Neural progenitor cell (in vitro differentiated cells): ENCODE measurements at places on chromosomes 1 and 21. TPM values are rescaled to one million over a fixed set of nuclear protein-coding genes. Genes with fewer than 3 reads are reported as not detected.

GRCh38 chr1:226344441-226345259 is 35.7 kb upstream of the LIN9 start:
- no peak overlapping the region for H3K4me3 ChIP-seq
- H3K27ac ChIP-seq: no peak overlapping the region
- H3K36me3 ChIP-seq: no peaks in the 10 kb centered on the region

GRCh38 chr1:31694069-31694963 is 9.5 kb downstream of the COL16A1 start:
- H3K4me3 ChIP-seq: no peak overlapping the region
- no peak overlapping the region for H3K27ac ChIP-seq
- H3K4me1 ChIP-seq: peaks cover 5% of the 10 kb centered on the region
- peak; percentile 72 for DNase-seq
- no peaks in the 10 kb centered on the region for H3K36me3 ChIP-seq

DNA sequence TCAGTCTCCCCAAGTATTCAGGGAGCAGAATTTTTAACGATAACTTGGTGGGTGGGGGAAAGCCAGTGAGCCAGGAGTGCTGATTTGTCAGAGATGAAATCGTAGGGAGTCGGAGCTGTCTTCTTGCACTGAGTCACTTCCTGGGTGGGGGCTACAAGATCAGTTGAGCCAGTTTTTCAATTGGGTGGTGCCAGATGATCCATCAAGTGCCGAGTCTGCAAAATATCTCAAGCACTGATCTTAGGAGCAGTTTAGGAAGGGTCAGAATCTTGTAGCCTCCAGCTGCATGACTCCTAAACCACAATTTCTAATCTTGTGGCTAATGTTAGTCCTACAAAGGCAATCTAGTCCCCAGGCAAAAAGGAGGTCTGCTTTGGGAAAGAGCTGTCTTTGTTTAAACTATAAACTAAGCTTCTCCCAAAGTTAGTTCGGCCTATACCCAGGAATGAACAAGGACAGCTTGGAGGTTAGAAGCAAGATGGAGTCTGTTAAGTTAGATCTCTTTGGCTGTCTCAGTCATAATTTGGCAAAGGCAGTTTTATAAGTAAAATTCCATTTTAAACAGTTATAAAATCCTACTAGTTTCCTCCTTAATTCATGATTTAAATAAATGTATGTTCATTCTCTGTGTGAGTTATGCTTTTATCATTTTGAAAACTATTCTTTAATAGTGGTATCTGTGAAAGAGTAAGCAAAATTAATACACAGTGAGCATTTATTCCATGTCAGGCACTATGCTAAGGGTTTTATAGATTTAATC is 51.7 kb downstream of the SLC16A1 start:
- H3K4me3 ChIP-seq: no peak overlapping the region
- H3K27ac ChIP-seq: no peak overlapping the region
- peaks cover 14% of the 10 kb centered on the region for H3K4me1 ChIP-seq
- no peak for DNase-seq
- H3K27me3 ChIP-seq: no peaks in the 10 kb centered on the region
- peaks cover 2% of the 10 kb centered on the region for H3K36me3 ChIP-seq

Gene OR2L2
- not detected in 2 replicates for total RNA-seq

DNA sequence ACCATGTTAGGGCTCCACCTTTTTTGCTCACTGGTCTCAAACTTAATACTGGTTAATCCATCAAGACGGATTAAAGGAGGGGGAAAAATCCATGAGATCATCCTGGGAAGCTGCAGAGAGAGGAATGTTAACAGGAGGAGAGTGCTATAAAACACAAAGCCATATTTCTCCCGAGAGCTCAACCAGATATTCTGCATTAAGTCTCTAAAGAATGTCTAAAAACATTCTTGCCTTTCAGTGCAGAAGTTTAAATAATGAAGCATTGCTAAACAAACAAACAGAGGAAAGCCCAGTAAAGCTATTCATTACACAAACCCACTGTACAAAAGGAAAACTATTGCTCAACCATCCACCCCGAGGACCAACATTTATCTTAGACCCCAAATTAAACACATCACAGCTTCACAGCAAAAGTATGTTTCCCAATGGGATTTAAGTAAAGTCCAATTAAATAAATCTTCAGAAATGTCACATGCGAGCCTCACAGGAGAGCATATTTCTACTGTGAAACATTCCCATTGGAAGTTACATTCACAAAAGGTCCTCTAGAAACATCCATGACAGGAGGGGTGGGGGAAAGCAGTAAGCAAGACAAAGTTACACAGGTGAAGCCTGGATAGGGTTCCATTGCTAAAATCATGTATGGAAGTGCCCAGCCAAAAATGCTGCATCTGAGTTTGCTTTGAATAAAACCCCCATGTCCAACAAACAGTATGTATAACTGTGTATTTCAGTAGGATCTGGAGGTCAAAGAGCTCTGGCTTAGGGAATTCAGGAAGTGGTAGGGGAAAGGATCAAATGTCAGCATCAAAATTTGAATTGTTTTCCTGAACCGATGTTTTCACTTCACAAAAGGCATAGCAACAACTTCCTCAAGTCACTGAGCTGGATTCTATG is 23.3 kb downstream of the DUSP10 start:
- H3K27me3 ChIP-seq: no peaks in the 10 kb centered on the region
- H3K36me3 ChIP-seq: no peaks in the 10 kb centered on the region
- no peak overlapping the region for H3K4me3 ChIP-seq
- no peak overlapping the region for H3K27ac ChIP-seq
